Endothelial cell of umbilical vein (primary cell): ENCODE measurements at places on chromosomes 1 and 21.

GRCh38 chr1:233629305-233629935 lies 15.5 kb downstream of the KCNK1 start:
- H3K4me1 ChIP-seq: no peaks in the 10 kb centered on the region
- no peaks in the 10 kb centered on the region for H3K27me3 ChIP-seq
- H3K36me3 ChIP-seq: no peaks in the 10 kb centered on the region
- H3K27ac ChIP-seq: no peak overlapping the region

- no peaks in the 10 kb centered on the region for H3K27me3 ChIP-seq
- H3K36me3 ChIP-seq: no peaks in the 10 kb centered on the region
- no peak overlapping the region for H3K27ac ChIP-seq
- no peaks in the 10 kb centered on the region for H3K4me1 ChIP-seq
- DNase-seq: peak; percentile 71
These were observed 30.6 kb downstream of the OMA1 start for GRCh38 chr1:58515794-58516401.

GRCh38 chr1:54800041-54800898 lies 853 bp downstream of the TTC22 start:
- DNase-seq: no peak
- no peak overlapping the region for H3K27ac ChIP-seq
- H3K27me3 ChIP-seq: peaks cover 28% of the 10 kb centered on the region
- peaks cover 4% of the 10 kb centered on the region for H3K4me1 ChIP-seq
- no peaks in the 10 kb centered on the region for H3K36me3 ChIP-seq
- no peak overlapping the region for H3K4me3 ChIP-seq

DNA sequence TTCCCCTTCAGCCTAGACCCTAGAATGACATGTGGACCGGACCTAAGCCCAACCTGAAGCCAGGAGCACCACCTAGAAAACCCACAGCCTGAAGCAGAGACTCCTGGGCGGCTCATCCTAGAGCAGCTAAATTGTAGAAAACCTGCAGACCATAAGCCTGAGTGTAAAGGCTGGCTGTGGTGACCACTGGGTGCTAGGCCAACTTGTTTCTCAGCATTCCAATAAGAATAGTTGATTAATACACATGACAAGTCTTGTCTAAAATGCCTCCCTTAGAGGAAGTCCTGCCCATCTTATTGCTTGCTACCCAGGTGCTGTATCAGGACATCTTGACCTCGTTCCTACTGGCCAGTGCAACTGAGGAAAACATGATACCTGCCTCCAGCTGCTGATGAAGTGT lies 23.3 kb upstream of the CASQ2 start:
- no peak for DNase-seq
- peaks cover 2% of the 10 kb centered on the region for H3K27me3 ChIP-seq
- H3K27ac ChIP-seq: no peak overlapping the region
- H3K36me3 ChIP-seq: no peaks in the 10 kb centered on the region

GRCh38 chr1:71264039-71264438 lies 183.2 kb upstream of the ZRANB2 start:
- DNase-seq: no peak
- H3K27me3 ChIP-seq: no peaks in the 10 kb centered on the region
- H3K27ac ChIP-seq: no peak overlapping the region
- no peaks in the 10 kb centered on the region for H3K36me3 ChIP-seq
- no peaks in the 10 kb centered on the region for H3K4me1 ChIP-seq

DNA sequence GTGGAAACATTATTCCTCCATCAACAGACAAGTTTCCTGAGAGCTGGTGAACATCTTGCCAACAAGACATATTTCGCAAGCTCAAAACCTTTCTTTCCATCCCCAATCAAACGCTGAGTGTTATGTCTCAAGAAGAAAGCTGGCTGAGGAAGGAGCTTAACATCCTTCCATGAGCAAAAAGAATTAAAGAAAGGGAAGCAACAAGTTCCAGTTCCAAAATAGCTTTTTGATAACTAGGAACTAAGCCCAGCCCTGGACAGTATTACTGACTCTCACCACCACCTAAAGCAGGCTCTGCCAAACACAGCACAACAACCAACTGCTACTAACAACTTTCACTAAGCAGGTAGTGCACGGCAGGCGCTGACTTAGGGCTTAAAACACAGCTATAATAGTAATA lies 50.2 kb downstream of the CAPZB start:
- no peak overlapping the region for H3K27ac ChIP-seq
- no peaks in the 10 kb centered on the region for H3K36me3 ChIP-seq
- H3K4me3 ChIP-seq: no peak overlapping the region
- H3K27me3 ChIP-seq: no peaks in the 10 kb centered on the region

DNA sequence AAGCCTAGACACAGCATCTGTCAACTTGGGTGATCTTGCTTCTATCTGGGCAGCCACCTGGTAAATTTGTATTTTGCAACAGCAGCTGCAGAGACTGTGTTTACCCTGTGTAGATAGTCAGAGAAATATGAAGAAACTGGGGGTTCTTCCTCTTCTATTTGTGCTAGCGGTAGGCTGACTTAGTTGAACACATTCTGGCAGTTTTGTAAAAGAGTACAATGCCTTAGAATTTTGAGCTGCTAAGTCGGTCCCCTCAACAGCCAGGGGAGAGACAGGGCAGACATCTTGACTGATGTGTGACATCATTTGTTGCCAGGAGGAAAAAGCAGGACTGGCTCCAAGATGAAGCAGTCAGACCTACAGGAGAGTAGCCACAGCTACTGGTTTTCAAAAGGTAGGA lies 53.7 kb downstream of the KCNJ6 start:
- H3K27ac ChIP-seq: no peak overlapping the region
- no peaks in the 10 kb centered on the region for H3K36me3 ChIP-seq
- H3K27me3 ChIP-seq: peaks cover 2% of the 10 kb centered on the region
- no peak overlapping the region for H3K4me3 ChIP-seq

DNA sequence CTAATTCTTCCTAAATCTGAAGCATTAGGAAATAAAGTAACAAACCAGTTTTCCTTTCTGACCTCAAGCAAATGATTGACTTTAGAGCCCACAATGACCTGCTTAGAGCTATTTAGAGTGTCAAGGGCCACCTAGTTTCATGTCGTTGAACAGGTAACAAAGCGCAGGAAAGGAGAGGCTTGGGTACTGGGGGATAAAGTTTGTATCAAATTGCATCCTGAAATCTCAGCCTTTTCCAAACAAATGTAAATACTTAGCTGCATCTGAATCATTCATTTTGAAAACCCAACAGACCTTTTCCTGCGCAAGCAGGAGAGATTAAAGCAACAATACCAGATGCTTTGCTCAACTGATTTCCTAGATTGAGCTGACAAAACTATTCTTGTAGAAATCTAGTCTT lies 121.2 kb downstream of the NRIP1 start:
- H3K4me1 ChIP-seq: no peaks in the 10 kb centered on the region
- H3K27ac ChIP-seq: no peak overlapping the region
- H3K4me3 ChIP-seq: no peak overlapping the region
- no peaks in the 10 kb centered on the region for H3K27me3 ChIP-seq

DNA sequence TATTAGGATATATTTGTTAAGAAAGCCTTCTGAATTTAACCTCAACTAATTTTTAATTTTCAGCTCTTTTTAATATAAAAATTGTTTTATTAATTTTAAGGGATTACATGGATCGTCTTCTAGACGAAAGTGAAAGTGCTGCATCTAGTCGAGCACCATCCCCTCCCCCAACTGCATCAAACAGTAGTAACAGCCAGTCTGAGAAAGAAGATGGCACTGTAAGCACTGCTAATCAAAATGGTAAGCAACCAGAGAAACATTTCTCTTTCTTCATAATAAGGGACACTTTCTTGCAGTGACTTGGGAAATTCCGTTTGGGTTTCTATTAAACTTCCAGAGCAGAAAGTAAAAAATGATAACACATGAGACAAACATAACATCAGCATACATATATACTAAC lies 56.9 kb downstream of the MIER1 start:
- H3K4me1 ChIP-seq: no peaks in the 10 kb centered on the region
- no peaks in the 10 kb centered on the region for H3K27me3 ChIP-seq
- peaks cover 3% of the 10 kb centered on the region for H3K36me3 ChIP-seq
- H3K27ac ChIP-seq: no peak overlapping the region
- no peak overlapping the region for H3K4me3 ChIP-seq

- no peak overlapping the region for H3K27ac ChIP-seq
- H3K4me3 ChIP-seq: no peak overlapping the region
- no peak for DNase-seq
- H3K27me3 ChIP-seq: no peaks in the 10 kb centered on the region
- H3K4me1 ChIP-seq: peaks cover 7% of the 10 kb centered on the region
These were observed 46.8 kb upstream of the WASF2 start for GRCh38 chr1:27536767-27537166.
